Right cardiac atrium (tissue), 5 donors: ENCODE measurements at places on chromosomes 1 and 21. TPM values are rescaled to one million over a fixed set of nuclear protein-coding genes. Genes with fewer than 3 reads are reported as not detected.

The TSPAN1 gene
- total RNA-seq: 1.3 TPM

- peak; percentile 86 for DNase-seq
Measured at GRCh38 chr21:33230545-33231324, 997 bp downstream of the IFNAR2 start.

DNA sequence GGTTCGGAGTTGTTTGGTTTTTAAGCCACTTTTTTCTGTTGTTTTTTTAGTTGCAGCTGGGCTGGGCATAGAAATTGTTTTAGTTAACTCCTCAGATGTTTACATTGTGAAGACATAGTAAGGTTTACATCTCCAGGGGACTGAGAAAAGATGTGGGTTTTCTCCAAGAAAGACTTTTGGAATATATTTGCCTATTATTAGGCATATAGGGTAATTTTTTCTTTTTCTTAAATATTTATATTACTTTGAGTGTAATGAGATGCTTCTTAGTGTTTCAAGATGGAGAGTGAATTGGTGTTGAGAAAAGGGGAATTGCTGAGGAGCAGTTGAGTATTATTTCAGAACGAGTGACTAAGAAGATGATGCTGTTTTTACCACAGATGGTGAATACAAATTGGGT lies 26.6 kb upstream of the PIGK start:
- no peak for DNase-seq

GRCh38 chr21:16492892-16493291 lies 763.1 kb downstream of the USP25 start:
- no peak for DNase-seq

DNA sequence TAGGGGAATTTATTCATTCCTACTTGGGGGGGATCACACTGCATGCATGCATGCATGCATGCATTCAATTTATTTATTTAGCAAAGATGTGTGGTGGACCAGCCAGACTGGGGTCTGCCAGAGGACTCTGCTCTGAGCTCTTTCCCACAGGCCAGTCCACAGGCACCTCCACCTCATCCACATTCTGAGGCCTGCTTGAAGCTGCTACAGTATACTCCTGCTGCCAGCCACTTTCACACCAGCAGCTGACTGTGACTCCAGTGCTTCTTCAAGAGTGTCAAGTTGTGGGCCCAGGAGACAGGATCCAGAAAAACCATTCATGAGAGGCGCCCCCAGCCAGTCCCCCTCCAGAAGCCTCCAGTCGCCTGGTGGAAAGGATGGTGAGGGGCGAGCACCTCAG lies 30.9 kb downstream of the SSBP3 start:
- DNase-seq: no peak

The UQCRHL gene
- total RNA-seq: 3.3 TPM

GRCh38 chr1:53285969-53286760 lies 41.7 kb downstream of the LRP8 start:
- no peak for DNase-seq
